Psoas muscle (tissue), 8 donors: ENCODE measurements at places on chromosomes 12 and 14.
A peak's percentile ranks its signal among the peaks of the same experiment; 100 is the strongest.

GRCh38 chr12:51874000-51874399, 13.9 kb upstream of the ANKRD33 start:
- no peak for DNase-seq
- H3K4me1 ChIP-seq = no peaks in the 10 kb centered on the region
- no peak overlapping the region for H3K4me3 ChIP-seq
- no peak overlapping the region for H3K27ac ChIP-seq
- no peaks in the 10 kb centered on the region for H3K36me3 ChIP-seq

GRCh38 chr12:88579161-88579517, 1.1 kb downstream of the KITLG start:
- peak overlapping the region; percentile 72 for H3K27ac ChIP-seq
- no peaks in the 10 kb centered on the region for H3K36me3 ChIP-seq
- peak; percentile 11 for DNase-seq
- peak overlapping the region; percentile 87 for H3K4me3 ChIP-seq
- no peaks in the 10 kb centered on the region for H3K27me3 ChIP-seq
- peaks cover 4% of the 10 kb centered on the region for H3K4me1 ChIP-seq

DNA sequence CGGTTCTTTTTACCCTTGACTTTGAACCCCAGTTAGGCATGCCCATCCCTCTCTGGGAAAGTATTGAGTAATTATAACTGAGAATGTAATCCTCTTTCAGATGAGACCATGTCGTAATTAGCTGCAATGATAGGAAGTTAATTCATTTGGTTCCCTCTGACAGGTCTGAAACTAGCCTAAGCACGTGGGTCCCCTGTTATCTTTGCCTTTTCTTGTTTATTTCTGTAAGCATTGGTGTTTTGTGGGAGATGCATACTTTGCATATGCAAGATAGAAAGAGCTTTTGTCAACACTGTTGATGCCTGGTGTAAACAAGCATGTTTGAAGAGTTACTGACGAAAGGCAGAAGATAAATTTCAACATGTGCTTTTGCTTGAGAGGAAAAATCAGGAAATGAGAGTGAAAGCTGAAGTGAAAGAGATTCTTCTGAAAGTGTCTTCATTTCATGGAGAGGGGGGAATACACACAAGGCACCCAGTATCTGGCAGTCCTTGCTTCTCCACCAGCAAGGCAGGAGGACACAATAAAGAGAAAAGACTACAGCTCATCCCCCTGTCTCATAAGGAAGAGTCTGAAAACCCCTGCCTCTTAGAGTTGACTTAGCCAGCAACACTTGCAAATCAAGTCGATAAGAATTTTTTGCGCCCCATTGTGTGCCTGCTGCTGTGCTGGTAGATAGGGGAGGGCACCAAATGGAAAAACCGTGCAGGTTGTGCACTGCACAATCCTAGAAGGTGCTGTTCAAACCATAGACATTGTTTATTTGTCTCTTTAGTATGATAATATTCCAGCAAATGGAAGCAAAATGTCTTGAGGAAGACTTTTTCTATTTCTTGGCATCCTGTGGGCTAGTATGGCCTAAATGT, 77.8 kb downstream of the SLC24A4 start:
- DNase-seq = no peak
- no peaks in the 10 kb centered on the region for H3K4me1 ChIP-seq
- no peak overlapping the region for H3K4me3 ChIP-seq
- H3K27ac ChIP-seq = no peak overlapping the region
- H3K36me3 ChIP-seq = no peaks in the 10 kb centered on the region

- H3K27ac ChIP-seq = no peak overlapping the region
- H3K4me1 ChIP-seq = no peaks in the 10 kb centered on the region
- no peaks in the 10 kb centered on the region for H3K36me3 ChIP-seq
Observed at GRCh38 chr14:69591317-69591716, 16.6 kb upstream of the CCDC177 start.

DNA sequence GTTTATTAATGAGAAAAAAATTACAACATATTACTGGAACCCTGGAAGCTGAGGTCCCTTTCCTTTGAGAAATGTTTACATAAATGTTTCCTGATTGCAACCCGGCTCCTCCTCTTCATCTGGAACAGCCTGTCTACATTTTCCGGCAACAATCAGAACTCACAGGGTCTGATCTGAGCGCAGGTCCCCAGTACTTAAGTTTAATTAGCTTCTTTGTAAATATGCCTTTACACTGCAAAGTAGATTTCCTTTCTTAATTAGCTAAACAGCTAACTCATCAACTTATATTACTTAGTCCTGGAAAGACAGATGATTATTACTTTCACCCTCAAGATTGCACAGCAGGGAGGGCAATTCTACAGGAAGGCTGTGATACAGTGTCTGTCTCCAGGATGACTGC, 213.0 kb downstream of the MON2 start:
- no peaks in the 10 kb centered on the region for H3K27me3 ChIP-seq
- H3K4me1 ChIP-seq = no peaks in the 10 kb centered on the region
- DNase-seq = no peak
- no peak overlapping the region for H3K27ac ChIP-seq

- H3K4me1 ChIP-seq = peaks cover 22% of the 10 kb centered on the region
- no peak overlapping the region for H3K27ac ChIP-seq
- no peaks in the 10 kb centered on the region for H3K36me3 ChIP-seq
- no peak for DNase-seq
- no peak overlapping the region for H3K4me3 ChIP-seq
Observed at GRCh38 chr12:42141981-42142606, 2.6 kb downstream of the GXYLT1 start.
